ENCODE measurements at places on chromosomes 2 and 18.

- no peak for DNase-seq
Observed at GRCh38 chr2:25315316-25315680, 26.4 kb downstream of the DNMT3A start.

DNA sequence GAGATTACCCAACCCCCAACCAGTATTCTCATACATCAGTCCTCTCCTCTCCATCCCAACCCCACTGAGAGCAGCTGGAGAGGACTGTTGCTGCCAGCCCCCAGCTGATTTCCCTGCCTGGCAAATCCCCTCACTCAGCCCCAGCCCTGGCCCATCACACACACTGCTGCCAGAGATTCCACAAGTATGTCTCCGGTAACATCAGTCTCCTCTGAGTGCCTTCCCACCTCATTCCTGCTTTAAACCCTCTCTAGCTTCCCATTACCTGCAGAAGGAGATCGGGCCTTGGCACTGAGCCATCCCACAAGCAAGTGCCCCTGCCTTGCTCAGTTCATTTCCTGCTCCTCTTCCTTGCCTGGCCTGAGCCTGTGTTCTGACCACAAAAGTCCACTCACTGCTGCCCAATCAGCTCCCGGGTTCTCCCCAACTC is 50.6 kb upstream of the ZFP36L2 start:
- no peak for DNase-seq

- no peak for DNase-seq
Observed at GRCh38 chr18:52869942-52870907, 530.2 kb downstream of the DCC start.

- DNase-seq = no peak
Observed at GRCh38 chr2:9815844-9816279, 27.4 kb upstream of the TAF1B start.

- no peak for DNase-seq
Observed at GRCh38 chr2:121860033-121860757, 104.7 kb downstream of the TSN start.

- no peak for DNase-seq
Observed at GRCh38 chr2:144830543-144830942, 310.6 kb upstream of the ZEB2 start.

DNA sequence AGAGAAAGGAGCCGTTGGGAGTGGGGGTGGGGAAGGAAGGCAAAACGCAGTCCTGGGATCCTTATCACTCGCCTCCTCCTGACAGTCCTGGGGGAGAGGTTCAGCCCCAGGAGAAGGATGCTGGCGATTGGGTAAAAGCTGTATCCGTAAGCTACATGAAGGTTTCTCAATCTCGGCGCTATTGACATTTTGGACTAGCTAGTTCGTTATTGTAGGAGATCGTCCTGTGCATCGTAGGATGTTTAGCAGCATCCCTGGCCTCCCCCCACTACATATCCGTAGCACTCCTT is 511 bp upstream of the TP53I3 start:
- DNase-seq = no peak

DNA sequence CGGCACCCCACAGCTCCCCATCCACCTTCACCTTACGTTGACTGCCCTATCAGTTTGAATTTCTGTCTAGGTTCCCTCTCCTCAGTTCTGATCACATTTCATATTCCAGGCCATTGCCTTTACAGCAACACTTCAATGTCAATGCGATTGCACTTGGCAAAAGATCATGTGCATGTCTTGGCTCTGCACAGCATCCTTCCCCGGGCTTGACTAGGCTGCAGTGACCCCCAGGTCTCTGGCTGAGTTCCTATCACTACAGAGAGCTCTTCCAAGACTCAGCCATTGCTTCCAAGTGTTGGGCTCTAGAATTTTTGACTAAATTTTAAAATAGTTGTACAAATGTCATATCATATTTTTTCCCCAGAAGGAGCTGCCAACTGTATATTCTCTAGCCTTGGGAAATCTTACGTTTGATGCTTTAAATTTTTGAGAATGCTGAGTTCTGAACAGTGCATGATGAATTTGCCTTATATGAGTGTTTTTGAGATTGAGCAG is 103.8 kb upstream of the NEDD4L start:
- no peak for DNase-seq

GRCh38 chr2:47254464-47254863 is 99.4 kb upstream of the STPG4 start:
- no peak for DNase-seq

DNA sequence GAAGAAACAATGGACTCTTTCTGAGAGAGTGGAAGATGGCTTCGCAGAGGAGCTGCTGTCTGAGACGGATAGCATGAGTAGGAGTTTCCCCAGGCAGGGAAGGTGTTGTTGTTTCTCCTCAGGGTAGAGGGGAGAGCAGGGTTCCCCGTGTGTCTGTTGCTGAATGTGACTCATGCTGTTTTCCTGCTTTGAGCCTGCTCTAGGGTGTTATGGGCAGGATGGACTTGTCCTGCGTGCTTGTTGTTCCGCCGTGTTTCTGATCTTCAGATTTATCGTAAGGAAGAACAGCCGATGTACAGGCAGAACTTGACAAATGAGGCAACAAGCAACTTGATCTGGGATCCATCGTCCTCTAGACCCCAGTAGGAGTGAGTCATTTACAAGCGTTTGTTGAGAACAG is 19.7 kb upstream of the MYCN start:
- no peak for DNase-seq

- DNase-seq = no peak
Observed at GRCh38 chr2:41966431-41966893, 81.4 kb upstream of the PKDCC start.

- no peak for DNase-seq
Observed at GRCh38 chr18:61833387-61833786, 59.4 kb downstream of the RNF152 start.

GRCh38 chr2:125455110-125455509 is 1200.8 kb upstream of the GYPC start:
- DNase-seq = no peak

DNA sequence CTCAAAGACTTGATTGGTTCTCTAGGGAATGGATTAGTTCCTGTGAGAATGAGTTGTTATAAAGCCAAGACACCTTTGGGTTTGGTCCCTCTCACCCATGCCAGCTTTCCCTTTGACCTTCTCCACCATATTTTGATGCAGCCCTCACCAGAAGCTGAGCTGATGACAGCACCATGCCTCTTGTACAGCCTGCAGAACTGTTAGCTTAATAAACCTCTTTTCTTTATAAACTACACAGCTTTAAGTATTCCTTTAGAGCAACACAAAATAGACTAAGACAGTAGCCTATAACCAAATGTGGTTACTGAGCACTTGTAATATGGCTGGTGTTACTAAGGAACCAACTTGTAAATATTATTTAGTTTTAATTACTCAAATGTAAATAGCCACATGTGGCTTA is 55.1 kb downstream of the BAZ2B start:
- no peak for DNase-seq

DNA sequence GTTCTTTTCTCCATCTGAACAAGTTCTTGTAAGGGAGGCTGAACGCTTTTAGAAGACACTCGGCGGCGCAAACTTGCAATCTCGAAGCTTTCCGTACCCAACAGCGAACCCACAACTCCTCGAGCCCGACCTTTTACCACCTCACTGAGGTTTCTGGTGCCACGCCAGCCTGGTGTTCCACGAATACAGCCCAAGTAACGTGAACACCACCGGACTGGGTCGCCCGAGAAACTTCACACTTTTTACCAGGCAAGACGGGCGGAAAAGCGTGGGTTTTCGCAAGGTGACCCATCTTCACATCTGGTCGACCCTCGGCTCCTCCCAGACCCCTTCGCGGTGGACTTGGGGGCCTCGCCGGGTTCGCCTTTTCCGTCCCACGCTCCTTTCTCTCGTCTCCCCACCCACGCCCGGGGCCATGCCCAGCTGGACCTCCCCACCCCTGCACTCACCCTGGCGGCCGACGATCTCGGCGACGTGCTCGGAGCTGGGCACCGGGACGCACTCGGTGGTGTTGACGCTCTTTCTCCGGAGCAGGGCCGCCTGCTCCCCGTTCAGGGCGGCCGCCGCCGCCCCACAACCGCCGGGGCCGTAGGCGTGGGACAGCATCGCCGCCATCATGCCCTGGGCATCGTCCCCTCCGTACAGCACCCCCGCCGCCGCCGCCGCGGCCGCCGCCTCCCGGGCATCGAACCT is 1.2 kb downstream of the MEX3C start:
- no peak for DNase-seq

DNA sequence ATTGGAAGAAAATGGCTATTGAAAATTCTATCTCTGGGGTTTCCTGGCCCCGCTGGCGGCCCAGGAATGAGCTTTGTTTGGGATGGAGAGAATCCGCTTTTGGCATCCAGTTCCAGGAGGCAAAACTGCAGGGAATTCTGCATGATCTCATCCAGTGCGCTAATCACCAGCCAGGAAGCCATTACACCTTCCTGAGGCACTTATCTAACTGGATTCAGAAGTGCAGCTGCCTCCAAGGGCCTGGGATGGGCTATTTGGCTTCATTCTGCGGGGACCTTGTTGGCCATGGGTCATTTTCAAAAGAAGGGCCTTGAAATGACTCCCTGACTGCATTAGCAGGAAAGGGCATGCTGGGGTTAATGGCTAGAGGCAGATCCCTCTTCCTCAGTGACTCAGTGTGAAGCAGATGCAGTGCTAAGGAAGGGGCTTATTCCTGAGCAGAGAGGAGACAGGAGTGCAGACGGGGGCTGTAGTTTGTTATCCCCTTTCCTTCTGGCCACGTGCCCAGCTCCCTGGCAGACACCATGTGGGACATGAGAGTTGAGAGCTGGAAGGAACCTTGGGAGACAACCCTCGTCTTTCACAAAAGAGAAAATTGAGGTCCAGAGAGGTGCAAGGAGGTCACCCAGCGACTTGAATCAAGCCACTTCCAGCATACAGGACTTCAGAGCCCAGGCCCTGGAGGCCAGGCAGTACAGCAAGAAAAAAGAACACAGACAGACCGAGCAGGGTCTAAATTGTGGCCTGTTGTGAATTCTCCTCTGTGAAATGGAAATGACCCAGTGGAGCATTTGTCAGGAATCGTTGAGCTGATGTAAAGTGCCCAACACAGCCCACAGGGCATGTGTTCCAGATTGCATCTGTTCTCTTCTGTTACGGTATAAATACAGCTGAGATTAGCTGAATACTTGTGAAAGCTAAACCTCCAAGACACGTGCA is 161.8 kb downstream of the PRKCE start:
- DNase-seq = no peak
